Lung microvascular endothelial cell (primary cell): ENCODE measurements at places on chromosomes 5 and 9. TPM values are rescaled to one million over a fixed set of nuclear protein-coding genes. Genes with fewer than 3 reads are reported as not detected.

Gene CEP72
- total RNA-seq: 0.99 and 1.5 TPM in 2 replicates

Gene PCDHB16
- total RNA-seq: 0.22 and 0.99 TPM in 2 replicates

Gene TLX3
- not detected in 2 replicates for total RNA-seq

Gene NHP2
- 106 and 132 TPM in 2 replicates for total RNA-seq

Gene LCN12
- not detected in 2 replicates for total RNA-seq

Gene HTR4
- total RNA-seq: not detected in 2 replicates

Gene GPRIN1
- total RNA-seq: 3.6 and 5.2 TPM in 2 replicates

Gene LCN10
- total RNA-seq: not detected in 2 replicates

Gene SPINK7
- not detected in 2 replicates for total RNA-seq

Gene SAPCD2
- 1.4 and 5.9 TPM in 2 replicates for total RNA-seq

Gene ARHGEF37
- 9.8 and 16.1 TPM in 2 replicates for total RNA-seq

Gene FOXD4L3
- total RNA-seq: not detected in 2 replicates

Gene PCDHB12
- 0.44 and 1.4 TPM in 2 replicates for total RNA-seq

Gene SLC46A2
- not detected in 2 replicates for total RNA-seq

Gene NFIL3
- 2.6 and 4.6 TPM in 2 replicates for total RNA-seq

Gene PRSS3
- total RNA-seq: 2.0 and 18.5 TPM in 2 replicates

Gene TAF11L10
- not detected in 2 replicates for total RNA-seq

Gene BTNL8
- total RNA-seq: under 0.01 and 0.20 TPM in 2 replicates

Gene C1QTNF3
- 0.40 and 0.87 TPM in 2 replicates for total RNA-seq

Gene CXCL14
- total RNA-seq: not detected in 2 replicates

Gene CDH18
- total RNA-seq: not detected in 2 replicates

Gene RBM22
- 13.1 and 17.1 TPM in 2 replicates for total RNA-seq

Gene GFI1B
- not detected in 2 replicates for total RNA-seq

Gene LRRC26
- total RNA-seq: not detected in 2 replicates

Gene TEK
- 56.9 and 108 TPM in 2 replicates for total RNA-seq

Gene CARD6
- 27.0 and 50.6 TPM in 2 replicates for total RNA-seq

Gene MEIKIN
- total RNA-seq: not detected in 2 replicates

Gene SPINK6
- total RNA-seq: not detected in 2 replicates

Gene PSD2
- under 0.01 TPM in 1 of 2 replicates, not detected in the other for total RNA-seq

Gene TMEM252
- not detected in 2 replicates for total RNA-seq

Gene PNPLA7
- 0.44 and 0.79 TPM in 2 replicates for total RNA-seq

Gene C9orf153
- total RNA-seq: under 0.01 TPM in 1 of 2 replicates, not detected in the other

Gene CYFIP2
- 1.6 and 8.7 TPM in 2 replicates for total RNA-seq

Gene PFN3
- total RNA-seq: not detected in 2 replicates

Gene NCS1
- 4.8 and 10.2 TPM in 2 replicates for total RNA-seq

Gene LECT2
- not detected in 2 replicates for total RNA-seq

Gene SLC34A1
- not detected in 2 replicates for total RNA-seq

Gene SLC36A3
- total RNA-seq: not detected in 2 replicates

Gene CARD9
- total RNA-seq: under 0.01 and 0.44 TPM in 2 replicates
